D341Med (cell line): ENCODE measurements at places on chromosomes 7 and 10.
A peak's percentile ranks its signal among the peaks of the same experiment; 100 is the strongest.

GRCh38 chr10:47024046-47024322, 112.8 kb downstream of the PTPN20 start:
- DNase-seq: no peak

GRCh38 chr7:82319674-82320118, 123.9 kb downstream of the CACNA2D1 start:
- peak; percentile 78 for DNase-seq

- DNase-seq: no peak
Measured at GRCh38 chr7:15609287-15609686, 47.5 kb upstream of the AGMO start.

DNA sequence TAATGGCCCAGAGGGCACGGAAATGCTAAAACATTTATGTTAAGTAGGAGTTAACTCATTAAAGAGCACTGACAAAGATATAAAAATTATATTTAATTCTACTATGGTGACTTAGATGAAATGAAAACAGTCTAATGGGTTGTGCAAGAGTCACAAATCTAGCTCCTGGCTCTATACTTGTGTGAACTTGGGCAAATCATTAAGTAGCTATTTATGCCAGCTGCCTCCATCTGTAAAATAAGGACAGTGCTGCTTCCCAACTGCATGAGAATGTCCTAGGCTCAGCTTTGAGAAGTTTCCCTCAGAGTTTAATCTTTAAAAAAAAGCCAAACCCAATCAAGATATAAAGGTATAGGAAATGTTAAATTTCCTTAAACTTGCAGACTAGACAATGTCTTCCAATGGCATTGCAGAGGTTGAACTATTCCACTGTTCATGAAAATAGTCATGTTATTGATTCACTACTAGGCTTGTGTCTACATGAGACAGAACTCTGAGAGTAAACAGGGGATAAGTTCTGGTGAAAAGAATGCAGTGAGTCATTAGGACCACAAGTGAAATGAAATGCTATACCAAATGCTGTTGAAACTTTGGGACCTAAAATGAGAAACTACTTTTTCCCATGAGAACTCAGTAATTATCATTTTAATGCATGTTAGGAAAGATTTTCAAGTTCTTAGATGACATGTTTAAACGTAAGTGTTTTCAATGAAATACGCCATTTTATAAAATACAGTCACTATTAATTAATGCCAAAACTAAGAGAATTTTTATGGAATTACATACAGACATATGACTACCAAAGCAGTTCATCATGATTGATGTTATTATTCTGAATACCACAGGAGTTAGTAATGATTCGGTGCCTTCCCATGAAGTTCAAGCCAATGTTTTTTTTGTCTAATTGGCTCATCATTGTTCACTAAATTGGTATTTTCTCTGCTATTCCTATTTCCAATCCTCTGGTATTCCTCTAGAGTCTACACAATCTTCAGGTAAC, 84.2 kb downstream of the CDK6 start:
- no peak for DNase-seq

- DNase-seq: no peak
Measured at GRCh38 chr10:69410487-69410886, 6.2 kb downstream of the TACR2 start.

GRCh38 chr10:79418274-79418673, 27.1 kb downstream of the ZCCHC24 start:
- no peak for DNase-seq

- no peak for DNase-seq
Measured at GRCh38 chr10:96374639-96374984, 15.8 kb upstream of the OPALIN start.

GRCh38 chr7:2607122-2607922, 24.5 kb upstream of the TTYH3 start:
- DNase-seq: no peak

DNA sequence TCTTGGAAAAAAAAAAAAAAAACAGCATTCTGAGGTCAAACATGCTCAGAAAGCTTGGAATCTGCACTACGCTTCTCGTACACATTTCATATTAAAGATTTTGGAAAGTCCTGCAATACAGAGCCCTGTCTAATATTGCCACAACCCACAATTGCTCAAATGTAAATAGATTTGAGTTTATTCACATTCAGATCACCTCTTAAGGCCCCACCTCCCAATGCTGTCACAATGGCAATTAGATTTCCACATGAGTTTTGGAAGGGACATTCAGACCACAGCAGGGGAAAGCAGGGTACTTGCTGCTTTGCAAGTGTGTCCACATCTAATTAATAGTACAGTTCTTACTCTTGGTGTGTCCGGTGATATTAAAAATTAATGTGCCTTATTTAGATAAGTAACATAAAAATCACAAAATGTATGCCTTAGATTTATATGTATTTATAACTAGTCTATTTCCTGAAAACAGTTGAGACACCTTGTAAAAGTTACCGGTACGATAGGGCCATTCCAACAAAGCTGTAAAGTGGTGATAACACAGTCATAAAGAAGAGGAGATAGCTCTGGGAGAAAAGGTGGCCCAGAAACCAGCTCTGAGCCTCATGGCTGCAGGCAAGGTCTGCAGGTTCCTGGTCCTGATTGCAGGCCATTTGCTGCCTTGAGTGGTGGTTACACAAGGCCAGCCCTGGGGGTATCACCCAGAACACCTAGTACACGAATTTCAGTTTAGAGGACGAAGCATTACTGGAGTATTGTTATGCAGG, 27.9 kb downstream of the EGFR start:
- DNase-seq: no peak

GRCh38 chr7:137423321-137423720, 79.8 kb upstream of the PTN start:
- no peak for DNase-seq

DNA sequence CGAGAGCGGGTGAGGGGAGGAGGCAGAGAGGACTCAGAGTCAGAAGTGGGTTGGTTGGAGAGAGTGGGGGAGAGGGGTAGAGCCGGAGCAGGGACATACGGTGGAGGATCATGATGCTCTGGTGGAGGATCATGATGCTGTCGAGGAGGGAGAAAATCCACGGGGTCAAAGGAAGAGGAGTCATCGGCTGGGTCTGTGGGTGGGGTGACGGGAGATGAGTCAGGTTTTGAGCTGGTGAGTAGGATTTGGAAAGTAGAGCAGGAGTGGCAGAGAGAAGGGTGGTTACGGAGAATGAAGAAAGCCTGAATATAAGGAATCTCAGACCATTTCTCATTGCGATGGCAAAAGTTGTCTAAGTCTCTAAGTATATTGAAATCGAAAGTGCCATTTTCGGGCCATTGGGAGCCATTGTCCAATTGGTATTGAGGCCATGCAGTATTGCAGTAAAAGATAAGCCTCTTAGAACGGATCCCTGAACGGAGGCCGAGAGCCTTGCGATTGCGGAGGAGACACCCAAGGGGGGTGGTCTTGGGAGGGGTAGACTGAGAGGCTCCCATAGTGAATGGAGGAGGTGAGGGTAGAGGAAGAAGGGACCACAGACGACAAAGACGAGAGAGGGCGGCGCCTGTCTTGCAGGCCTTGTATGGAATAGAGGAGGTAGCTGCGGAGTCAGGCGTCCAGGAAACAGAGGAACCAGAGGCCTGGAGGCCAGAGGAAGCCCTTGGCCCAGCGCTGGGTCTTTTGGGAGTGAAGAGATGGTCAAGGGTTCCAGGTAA, 23.8 kb downstream of the SCIN start:
- no peak for DNase-seq

DNA sequence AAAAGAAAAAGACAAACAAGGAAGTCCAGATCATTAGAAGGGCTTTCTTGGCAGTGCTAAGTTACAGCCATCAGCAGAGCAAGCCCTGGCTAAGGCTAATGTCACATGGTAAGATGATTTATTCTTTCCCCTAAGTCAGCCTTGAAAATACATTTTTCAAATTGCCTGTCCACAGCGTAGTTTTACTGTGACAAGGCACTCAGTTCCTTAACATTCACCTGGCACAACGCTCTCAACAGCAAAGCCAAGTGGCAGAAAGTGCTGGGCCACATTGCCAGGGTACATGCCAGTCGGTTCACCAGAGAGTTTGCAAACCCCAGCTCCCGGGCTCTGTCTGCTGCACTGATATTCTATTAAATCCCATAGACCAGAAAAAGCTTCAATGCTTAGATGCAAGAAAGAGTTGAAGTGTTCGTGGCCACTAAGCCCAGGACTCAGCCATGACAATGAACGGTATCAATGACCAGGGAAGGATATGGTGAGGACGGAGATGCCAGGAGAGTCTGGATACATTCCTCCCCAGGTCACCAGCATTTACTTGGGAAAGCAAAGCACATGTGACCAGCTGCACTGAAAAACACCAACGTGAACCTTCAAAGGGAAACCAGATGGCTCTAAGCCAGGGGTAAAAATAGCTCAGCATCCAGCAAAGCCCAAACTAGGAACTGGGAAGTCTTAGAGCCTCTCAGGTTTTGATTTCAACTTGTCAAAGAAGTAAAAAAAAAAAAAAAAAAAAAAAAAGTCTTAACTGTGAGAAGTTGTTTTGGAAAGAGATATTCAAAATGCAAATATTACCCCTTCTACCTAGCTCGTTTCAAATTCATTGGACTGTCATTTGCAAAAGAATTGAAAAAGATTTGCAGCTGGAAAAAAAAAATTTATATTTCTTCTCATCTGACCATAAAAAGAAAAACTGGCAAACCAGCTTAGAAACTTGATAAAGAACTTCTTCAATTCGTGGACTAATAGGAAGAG, 23.9 kb upstream of the MPP7 start:
- DNase-seq: no peak

DNA sequence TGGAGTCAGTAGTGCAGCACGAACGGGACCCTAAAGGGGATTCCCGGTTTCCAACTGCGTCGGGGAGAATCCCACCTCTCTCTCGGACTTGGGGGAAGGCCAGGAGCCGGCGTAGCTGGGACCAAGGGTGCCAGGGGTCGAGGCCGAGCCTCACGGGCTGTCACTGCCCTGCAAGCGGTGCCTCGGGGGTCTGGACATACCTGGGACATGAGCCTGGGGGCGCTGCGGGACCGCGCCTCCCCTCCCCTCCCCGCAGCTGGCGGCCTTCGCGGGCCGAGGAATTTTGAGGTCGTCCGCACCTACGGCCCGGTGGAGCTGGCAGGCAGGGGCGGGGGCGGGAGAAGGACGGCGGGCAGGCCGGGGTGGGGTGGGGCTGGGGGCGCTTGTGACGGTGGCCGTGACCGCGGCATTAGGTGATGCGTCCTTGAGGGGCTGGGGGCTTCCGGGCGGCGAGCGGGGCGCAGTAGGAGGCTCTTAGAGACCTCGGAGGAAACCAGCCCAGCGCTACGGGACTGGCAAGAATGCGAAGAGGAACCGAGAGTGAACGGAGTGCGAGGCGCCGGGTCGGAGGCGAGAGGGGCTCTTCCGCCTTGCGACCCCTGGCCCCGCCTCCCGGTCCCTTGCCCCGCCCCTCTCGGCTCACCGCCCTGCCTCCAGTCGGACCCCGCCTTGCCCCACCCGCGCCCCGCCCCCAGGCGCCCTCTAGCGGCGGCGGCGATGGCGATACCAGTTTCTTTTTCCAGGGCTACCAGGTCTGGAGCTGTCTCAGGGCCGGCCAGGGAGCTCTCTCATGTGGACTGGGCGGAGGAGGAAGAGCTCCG, 48.3 kb downstream of the NPVF start:
- DNase-seq: peak; percentile 96

DNA sequence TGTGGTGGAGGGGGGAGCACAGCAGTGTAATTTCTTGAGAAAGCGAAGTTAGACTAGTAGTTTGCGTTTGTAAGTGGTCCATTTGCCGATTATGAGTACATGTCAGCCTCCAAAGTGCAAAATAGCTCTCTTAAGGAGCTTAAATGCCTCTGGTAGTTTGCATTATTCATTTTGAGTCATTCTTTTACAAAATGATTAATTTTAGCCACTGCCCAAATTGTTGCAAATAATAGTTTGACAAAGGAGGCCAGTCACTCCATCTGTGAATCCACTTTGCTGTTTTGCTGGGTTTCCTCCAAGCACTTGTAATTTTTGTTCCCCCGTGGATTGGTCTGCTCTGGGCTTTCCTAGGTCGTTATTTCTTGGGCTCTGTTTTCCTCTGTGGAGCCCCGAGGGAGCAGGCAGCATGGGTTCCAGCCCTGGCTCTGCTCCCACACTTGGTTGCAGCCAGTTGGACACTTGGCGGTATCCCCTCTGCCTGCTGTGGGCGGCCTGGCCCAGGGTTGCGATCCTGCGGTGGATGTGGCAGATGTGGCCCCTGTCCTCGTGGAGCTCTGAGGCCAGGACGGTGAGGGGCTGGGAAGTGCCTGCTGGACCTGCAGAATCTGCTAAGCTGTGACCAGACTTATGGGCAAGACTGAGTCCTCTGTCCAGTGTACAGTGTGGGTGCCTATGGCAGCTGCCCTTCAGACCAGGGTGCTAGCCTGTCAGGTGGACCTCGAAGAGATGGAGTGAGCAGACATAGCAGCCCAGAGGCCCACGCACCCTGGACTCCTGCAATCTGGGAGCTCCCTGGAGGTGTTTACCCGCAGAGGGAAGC, 129.1 kb upstream of the BTBD16 start:
- no peak for DNase-seq

GRCh38 chr10:112959207-112959838, 9.3 kb downstream of the TCF7L2 start:
- no peak for DNase-seq

DNA sequence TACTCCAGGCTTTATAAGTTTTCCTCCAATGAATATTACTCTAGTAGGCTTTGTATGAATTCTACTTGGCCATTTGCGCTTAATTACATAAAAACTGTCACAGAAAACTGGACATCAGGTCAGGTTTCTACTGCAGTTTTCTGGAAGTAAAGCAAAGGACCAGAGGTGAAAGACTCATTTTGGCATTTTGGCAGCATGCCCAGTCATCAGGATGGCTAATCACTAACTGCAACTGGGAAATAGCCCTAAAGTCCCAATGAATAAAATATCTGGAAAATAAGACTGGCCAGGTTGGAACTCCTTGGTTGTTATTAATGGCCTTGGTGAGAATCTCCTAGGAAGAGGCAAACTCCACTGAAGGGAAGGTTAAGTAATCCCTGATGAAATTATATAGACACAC, 75.5 kb downstream of the COPG2 start:
- no peak for DNase-seq

- peak; percentile 33 for DNase-seq
Measured at GRCh38 chr7:107180378-107180777, 11.6 kb downstream of the HBP1 start.

DNA sequence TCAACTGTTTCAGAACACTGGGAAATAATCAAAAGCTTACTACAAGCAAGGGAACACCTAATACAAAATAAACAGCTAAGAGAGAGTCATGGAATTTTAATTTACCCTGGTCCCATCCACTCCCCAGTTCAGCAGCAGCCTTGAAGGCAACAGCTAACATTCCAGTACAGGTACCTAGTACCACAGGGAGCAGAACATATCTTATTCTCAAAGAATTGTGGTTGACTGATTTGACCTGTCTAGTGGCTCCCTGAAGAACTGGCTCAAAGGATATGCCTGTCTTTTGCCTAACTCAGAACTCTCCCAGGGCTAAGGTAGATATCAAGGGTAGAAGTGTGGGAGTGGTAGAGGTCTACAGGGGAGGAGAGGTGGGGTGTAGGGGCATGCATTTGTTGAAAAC, 32.3 kb downstream of the SMURF1 start:
- DNase-seq: no peak

DNA sequence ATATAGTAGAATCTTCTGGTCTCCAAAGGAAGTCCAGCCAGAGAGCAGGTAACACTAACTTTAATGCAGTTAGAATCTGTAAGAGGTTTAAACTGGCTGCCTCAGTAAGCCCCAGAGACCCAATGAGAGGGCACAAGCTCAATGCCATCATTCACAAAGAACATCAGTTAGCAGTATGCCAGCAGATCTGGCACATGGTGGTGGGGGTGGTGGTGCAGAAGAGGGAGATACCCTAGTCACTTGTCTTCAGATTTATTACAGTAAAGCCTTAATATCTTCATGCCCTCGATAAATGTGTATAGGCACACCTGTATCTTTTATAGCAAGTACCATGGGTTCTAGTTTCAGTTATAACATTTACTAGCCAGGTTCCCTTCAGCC, 86.2 kb downstream of the SORBS1 start:
- DNase-seq: no peak
